ENCODE measurements at places on chromosomes 2 and 18.

DNA sequence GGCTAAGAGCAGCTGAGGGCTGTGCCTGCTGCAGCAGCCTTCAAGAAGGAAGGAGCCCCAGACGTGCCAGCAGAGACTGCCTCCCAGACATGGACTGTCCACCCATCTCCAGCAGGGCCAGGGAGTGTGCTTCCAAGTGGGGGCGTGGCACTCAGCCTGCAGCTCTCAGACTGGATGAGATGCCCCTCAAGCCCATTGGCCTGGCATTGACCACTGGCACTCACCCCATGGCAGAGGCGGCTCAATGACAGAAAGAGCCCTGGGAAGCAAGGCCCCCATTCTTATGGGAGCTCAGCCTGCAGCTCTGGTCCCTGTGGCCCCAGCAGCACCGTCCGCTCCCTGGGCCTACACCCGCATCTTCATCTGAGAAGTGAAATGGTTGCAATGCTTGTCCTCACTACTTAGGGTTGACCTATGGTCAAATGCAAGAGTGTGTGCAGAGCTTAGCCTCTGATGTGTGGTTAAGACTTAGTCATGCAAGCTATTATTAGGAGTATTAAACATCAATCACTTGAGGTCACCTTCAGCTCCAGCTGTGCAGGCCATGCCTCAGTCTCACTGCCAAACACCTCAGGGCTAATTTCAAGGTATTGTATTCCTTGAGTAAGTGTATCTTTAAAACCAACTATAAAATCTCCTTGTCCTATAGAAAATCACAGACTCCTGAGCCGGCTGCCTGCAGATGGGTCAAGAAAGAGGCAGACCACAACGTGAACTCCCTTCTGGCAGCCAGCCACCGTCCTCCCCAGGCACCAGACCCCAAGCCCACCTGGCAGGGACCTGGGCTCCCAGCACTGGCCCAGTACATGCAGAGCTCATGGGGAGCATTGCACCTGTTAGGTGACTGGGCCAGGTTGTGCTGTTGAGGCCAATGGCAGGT is 194.8 kb downstream of the NDUFA10 start:
- DNase-seq, result no peak

GRCh38 chr2:38975042-38975441 is 85.4 kb downstream of the ARHGEF33 start:
- no peak for DNase-seq

- DNase-seq, result no peak
These were observed 3.8 kb downstream of the ACTG2 start for GRCh38 chr2:73896362-73897239.

GRCh38 chr2:37997629-37998028 is 72.5 kb downstream of the RMDN2 start:
- DNase-seq, result no peak

DNA sequence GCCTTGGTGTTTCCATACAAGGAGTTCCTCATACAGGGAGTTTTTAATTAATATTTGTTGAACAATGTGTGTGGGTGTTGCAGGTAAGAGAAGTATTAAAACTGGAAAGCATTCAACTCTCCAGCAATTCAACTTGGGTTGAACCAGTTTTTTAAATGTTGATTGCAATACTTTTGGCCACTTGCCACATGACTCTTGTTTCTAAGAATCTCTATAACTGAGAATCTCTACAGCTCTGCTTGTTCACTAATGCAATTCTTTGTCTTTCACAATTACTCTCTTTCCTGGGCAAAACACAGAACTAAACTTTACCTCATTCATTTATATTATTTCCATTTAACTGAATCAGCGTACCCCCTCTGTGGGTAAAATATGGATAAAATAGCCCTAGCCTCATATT is 429.4 kb downstream of the ARHGAP15 start:
- DNase-seq, result no peak

- DNase-seq, result no peak
These were observed 168.5 kb upstream of the CXCR4 start for GRCh38 chr2:136286423-136286822.

- no peak for DNase-seq
These were observed 100.1 kb upstream of the MAP2 start for GRCh38 chr2:209323738-209324137.

Measured in KG1 (cell line).